ENCODE measurements at places on chromosomes 3 and 15. TPM values are rescaled to one million over a fixed set of nuclear protein-coding genes. Genes with fewer than 3 reads are reported as not detected.

DNA sequence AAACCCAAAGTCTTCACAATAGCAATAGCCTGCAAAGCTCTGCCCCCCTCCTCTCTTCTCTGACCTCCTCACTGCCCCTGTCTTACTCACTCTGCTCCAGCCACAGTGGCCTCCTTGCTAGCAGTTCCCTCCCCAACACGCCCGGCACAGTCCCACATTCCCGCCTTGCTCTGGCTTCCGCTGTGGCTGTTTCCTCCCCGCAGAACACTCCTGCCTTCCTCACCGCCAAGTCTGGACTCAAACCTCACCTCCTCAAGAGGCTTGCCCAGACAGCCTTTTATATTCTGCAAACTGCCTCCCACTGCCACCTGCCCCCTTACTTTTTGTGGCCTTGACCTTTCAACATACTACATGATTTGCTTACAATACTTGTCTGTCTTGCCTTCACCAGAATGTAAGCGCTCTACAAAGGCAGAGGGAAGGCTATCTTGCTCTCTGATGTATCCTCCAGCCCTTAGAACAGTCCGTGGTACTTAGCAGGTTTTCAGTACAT is 406 bp upstream of the MPI start:
- peak; percentile 67 for DNase-seq

DNA sequence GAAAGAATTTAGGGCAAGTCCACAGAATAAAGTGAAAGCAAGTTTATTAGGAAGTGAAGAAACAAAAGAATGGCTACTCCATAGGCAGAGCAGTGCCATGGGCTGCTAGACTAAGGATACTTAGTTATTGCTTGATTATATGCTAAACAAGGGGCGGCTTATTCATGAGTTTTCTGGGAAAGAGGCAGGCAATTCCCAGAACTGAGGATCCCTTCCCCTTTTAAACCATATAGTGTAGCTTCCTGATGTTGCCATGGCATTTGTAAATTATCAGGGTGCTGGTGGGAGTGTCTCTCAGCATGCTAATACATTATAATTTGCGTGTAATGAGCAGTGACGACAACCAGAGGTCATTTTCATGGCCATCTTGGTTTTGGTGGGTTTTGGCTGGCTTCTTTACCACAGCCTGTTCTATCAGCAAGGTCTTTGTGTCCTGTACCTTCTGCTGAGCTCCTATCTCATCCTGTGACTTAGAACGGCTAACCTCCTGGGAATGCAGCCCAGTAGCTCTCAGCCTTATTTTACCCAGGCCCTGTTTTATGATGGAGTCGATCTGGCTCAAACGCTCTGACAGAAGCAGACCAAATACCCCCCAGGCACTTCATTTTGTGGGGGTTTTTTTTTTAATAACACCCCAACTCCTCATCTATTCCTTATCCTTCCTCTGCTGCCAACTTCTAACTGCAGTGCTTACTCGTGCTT is 103.0 kb upstream of the RARB start:
- no peak for DNase-seq

DNA sequence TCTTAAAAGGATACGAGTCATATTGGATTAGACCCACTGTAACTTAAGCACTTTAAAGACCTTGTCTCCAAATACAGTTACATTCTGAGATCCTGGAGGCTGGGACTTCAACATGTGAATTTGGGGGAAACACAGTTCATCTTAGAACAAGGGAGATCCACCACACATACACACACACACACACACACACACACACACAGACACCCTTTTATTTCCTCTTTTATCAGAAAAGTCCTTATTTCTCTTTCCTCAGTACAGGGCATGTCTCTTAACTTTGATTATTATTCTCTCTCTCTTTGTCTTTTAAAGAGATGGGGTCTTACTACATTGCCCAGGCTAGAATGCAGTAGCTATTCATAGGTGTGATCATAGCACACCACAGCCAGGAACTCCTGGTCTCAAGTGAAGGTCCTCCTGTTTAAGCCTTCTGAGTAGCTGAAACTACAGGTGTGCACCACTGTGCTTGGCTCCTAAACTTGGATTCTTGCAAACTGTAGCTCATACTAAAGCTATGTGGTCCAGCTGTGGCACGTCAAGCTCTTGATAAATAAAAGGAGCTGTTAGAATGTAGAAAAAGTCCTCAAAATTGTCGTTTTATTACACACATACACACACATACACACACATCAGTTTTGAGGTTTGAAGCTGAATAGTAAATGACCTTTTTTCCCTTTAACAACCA is 7.4 kb downstream of the GOLM2 start:
- DNase-seq, result no peak

The POLR2H gene
- total RNA-seq, result 19.9 TPM
